ENCODE measurements at places on chromosomes 16 and 17. TPM values are rescaled to one million over a fixed set of nuclear protein-coding genes. Genes with fewer than 3 reads are reported as not detected.

- peaks cover 52% of the 10 kb centered on the region for H3K36me3 ChIP-seq
- no peak overlapping the region for H3K27ac ChIP-seq
- H3K4me3 ChIP-seq = no peak overlapping the region
- DNase-seq = no peak
Measured at GRCh38 chr17:82786427-82786826, 34.6 kb downstream of the TBCD start.

GRCh38 chr16:89410794-89411309 is 79.5 kb downstream of the ANKRD11 start:
- H3K27ac ChIP-seq = peak overlapping the region; percentile 60
- H3K4me3 ChIP-seq = no peak overlapping the region
- DNase-seq = peak; percentile 89
- peaks cover 82% of the 10 kb centered on the region for H3K4me1 ChIP-seq

- H3K36me3 ChIP-seq = no peaks in the 10 kb centered on the region
- peaks cover 18% of the 10 kb centered on the region for H3K4me1 ChIP-seq
- no peaks in the 10 kb centered on the region for H3K27me3 ChIP-seq
- peak overlapping the region; percentile 98 for H3K27ac ChIP-seq
- no peak for DNase-seq
Measured at GRCh38 chr17:49191409-49191916, 18.9 kb downstream of the GNGT2 start.

GRCh38 chr17:7887038-7887481 is 1.5 kb upstream of the CHD3 start:
- H3K27me3 ChIP-seq = no peaks in the 10 kb centered on the region
- H3K36me3 ChIP-seq = peaks cover 29% of the 10 kb centered on the region
- DNase-seq = no peak
- H3K27ac ChIP-seq = peak overlapping the region; percentile 97

GRCh38 chr16:85940214-85940613 is 41.3 kb downstream of the IRF8 start:
- peak; percentile 64 for DNase-seq
- H3K4me3 ChIP-seq = no peak overlapping the region
- no peaks in the 10 kb centered on the region for H3K27me3 ChIP-seq
- no peaks in the 10 kb centered on the region for H3K36me3 ChIP-seq
- no peak overlapping the region for H3K27ac ChIP-seq

DNA sequence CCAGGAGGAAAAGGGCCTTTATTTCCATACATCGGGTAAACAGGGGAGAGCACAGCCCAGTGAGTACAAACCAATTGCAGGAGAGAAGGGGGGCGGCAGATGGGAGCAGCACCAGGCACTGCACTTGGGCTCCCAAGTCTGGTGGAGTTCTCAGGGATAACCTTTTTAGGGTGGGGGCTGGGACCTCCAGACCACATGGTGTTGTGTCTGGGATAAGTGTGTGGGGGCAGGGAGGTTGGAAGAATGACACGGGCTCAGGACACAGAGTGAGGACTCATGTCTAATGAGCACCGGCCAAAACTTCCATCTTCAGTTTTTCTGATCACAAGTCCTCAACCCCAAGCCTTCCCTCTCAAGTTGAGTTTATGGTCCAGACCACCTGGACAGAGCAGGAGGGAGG is 30.6 kb downstream of the PIPOX start:
- H3K4me3 ChIP-seq = no peak overlapping the region
- DNase-seq = no peak
- H3K27me3 ChIP-seq = no peaks in the 10 kb centered on the region
- H3K4me1 ChIP-seq = no peaks in the 10 kb centered on the region
- H3K36me3 ChIP-seq = peaks cover 43% of the 10 kb centered on the region

GRCh38 chr16:86565181-86565631 is 1.4 kb upstream of the FOXC2 start:
- no peak overlapping the region for H3K4me3 ChIP-seq
- H3K27me3 ChIP-seq = peaks cover 63% of the 10 kb centered on the region
- no peaks in the 10 kb centered on the region for H3K36me3 ChIP-seq
- peaks cover 22% of the 10 kb centered on the region for H3K4me1 ChIP-seq

- H3K27ac ChIP-seq = peak overlapping the region; percentile 99
- H3K4me1 ChIP-seq = peaks cover 28% of the 10 kb centered on the region
- no peak overlapping the region for H3K4me3 ChIP-seq
- no peaks in the 10 kb centered on the region for H3K27me3 ChIP-seq
Measured at GRCh38 chr16:11251525-11252481, 4.2 kb downstream of the SOCS1 start.

The ULK2 gene
- total RNA-seq = 22.7 TPM

DNA sequence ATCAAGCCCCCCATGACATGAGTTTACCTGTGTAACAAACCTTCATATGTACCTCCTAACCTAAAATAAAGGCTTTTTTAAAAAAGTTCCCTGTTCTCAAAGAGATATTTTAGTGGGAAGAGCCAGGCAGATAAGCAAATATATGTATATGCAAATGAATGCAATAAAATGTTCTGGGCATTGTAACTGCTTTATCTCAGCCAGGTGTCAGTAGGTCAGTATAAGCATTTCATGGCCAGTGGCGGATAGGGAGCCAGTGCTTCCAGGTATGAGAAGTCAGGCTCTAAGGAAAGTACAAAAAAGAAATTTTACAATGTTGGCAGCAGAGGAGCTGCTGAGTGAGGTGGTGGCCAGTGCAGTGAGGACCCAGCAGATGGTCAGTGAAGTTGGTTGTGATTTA is 53.9 kb downstream of the TNRC6C start:
- H3K27me3 ChIP-seq = no peaks in the 10 kb centered on the region
- H3K27ac ChIP-seq = no peak overlapping the region
- H3K4me1 ChIP-seq = no peaks in the 10 kb centered on the region
- H3K4me3 ChIP-seq = no peak overlapping the region
- DNase-seq = no peak
- no peaks in the 10 kb centered on the region for H3K36me3 ChIP-seq

GRCh38 chr16:6104428-6104827 is 1006.8 kb upstream of the EEF2KMT start:
- no peak overlapping the region for H3K4me3 ChIP-seq
- H3K36me3 ChIP-seq = no peaks in the 10 kb centered on the region
- no peaks in the 10 kb centered on the region for H3K27me3 ChIP-seq
- no peak overlapping the region for H3K27ac ChIP-seq
- DNase-seq = no peak
- no peaks in the 10 kb centered on the region for H3K4me1 ChIP-seq

DNA sequence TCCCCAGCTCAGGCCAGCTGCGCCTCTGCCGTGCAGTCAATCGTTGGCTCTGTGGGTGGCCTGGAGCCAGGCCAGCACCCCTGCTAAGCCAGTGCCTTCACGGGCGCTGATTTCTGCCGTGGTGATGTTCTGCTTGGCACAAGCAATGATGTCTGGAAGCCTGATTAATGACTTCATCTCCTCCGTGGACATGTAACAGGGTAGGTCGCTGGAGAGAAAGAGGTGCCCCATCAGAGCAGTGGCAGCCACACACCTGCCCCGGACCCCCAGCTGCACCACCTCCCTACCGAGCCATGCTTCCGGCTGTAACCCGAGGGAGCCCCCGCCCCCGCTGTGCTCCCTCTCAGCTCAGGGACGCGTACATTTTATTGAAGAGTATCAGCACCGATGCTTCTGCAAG is 1.9 kb downstream of the ARL16 start:
- H3K27ac ChIP-seq = no peak overlapping the region
- no peak for DNase-seq
- no peak overlapping the region for H3K4me3 ChIP-seq
- peaks cover 7% of the 10 kb centered on the region for H3K36me3 ChIP-seq
- peaks cover 34% of the 10 kb centered on the region for H3K4me1 ChIP-seq

- no peaks in the 10 kb centered on the region for H3K36me3 ChIP-seq
- peaks cover 15% of the 10 kb centered on the region for H3K4me1 ChIP-seq
- H3K4me3 ChIP-seq = no peak overlapping the region
- H3K27ac ChIP-seq = no peak overlapping the region
- peaks cover 11% of the 10 kb centered on the region for H3K27me3 ChIP-seq
Measured at GRCh38 chr17:36001862-36002603, 680 bp upstream of the CCL15 start.

The MARVELD3 gene
- 1.3 TPM for total RNA-seq

GRCh38 chr17:49515196-49515770 is 20.2 kb downstream of the NGFR start:
- peaks cover 34% of the 10 kb centered on the region for H3K4me1 ChIP-seq
- H3K27me3 ChIP-seq = no peaks in the 10 kb centered on the region

The CRYBA1 gene
- total RNA-seq = not detected

The SCGB1C2 gene
- not detected for total RNA-seq

GRCh38 chr16:17409894-17410293 is 60.9 kb downstream of the XYLT1 start:
- H3K36me3 ChIP-seq = no peaks in the 10 kb centered on the region
- DNase-seq = no peak
- H3K4me1 ChIP-seq = peaks cover 18% of the 10 kb centered on the region
- no peak overlapping the region for H3K4me3 ChIP-seq
- no peaks in the 10 kb centered on the region for H3K27me3 ChIP-seq
- H3K27ac ChIP-seq = peak overlapping the region; percentile 31

DNA sequence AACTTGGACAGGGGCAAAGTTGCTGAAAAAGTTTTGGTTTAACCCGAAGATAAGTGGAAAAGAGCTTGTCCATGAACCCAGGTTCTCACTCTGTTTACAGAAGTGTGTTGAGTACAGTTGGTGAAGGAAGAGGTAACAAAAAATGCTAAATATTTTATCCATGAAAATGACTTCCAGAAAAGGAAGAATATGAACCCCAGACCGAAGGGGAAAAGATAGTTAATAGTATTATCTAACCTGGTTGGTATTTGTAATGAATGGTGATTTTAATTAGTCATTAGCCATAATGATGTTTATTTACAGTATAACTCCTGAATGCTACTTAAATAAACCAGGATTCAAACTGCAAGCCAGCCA is 574 bp upstream of the TMEM106A start:
- no peak for DNase-seq
- peak overlapping the region; percentile 58 for H3K4me3 ChIP-seq
- peaks cover 28% of the 10 kb centered on the region for H3K4me1 ChIP-seq

GRCh38 chr17:20284570-20285295 is 182.6 kb downstream of the LGALS9B start:
- DNase-seq = no peak
- no peaks in the 10 kb centered on the region for H3K36me3 ChIP-seq
- H3K4me3 ChIP-seq = no peak overlapping the region
- H3K27ac ChIP-seq = no peak overlapping the region
- H3K4me1 ChIP-seq = peaks cover 3% of the 10 kb centered on the region

The CDK12 gene
- 52.5 TPM for total RNA-seq

- H3K4me3 ChIP-seq = no peak overlapping the region
- DNase-seq = peak; percentile 37
- peak overlapping the region; percentile 54 for H3K27ac ChIP-seq
- H3K36me3 ChIP-seq = no peaks in the 10 kb centered on the region
- H3K4me1 ChIP-seq = peaks cover 23% of the 10 kb centered on the region
Measured at GRCh38 chr16:4214215-4214621, 27.7 kb downstream of the SRL start.

DNA sequence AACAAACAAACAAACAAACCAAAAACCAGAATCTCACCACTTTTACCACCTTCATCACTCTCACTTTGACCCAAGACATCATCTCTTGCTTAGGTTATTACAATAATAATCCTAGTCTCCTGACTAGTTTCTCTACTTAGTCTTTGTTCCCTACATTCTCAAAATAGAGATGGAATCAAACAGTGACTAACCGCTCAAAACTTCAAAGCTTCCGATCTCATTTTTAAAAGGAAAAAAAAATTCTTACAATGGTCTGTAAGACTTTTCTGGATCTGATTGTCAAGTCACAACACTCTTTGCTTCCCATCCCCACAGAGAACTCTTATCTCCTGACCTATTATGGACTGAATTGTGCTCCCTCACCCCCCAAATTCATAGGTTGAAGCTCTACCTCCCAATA is 60.9 kb downstream of the SPAG9 start:
- no peak for DNase-seq
- no peak overlapping the region for H3K4me3 ChIP-seq
- H3K36me3 ChIP-seq = no peaks in the 10 kb centered on the region
- no peak overlapping the region for H3K27ac ChIP-seq

- H3K4me3 ChIP-seq = no peak overlapping the region
- H3K4me1 ChIP-seq = no peaks in the 10 kb centered on the region
- no peaks in the 10 kb centered on the region for H3K36me3 ChIP-seq
- H3K27me3 ChIP-seq = no peaks in the 10 kb centered on the region
- no peak overlapping the region for H3K27ac ChIP-seq
Measured at GRCh38 chr17:72677108-72677507, 415.4 kb downstream of the SLC39A11 start.

The HID1 gene
- total RNA-seq = 218 TPM

DNA sequence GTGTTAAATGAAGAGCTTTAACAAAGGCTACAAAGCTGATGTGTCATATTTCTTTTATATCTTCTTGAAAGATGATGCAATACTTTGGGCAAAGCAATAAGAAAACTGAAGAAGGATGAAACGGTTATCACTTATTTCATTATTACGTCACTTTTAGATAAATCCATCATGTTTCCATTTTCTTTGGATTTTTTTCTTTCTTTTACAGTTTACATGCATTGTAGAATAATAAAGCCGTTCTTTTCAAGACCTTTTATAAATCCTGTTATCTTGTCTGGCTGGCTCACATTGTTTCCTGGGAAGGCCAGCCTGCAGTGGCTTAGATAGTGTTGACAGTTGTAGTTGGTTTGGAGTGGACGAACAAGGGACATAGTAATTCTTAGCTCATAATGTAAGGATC is 28.9 kb downstream of the TANC2 start:
- H3K36me3 ChIP-seq = no peaks in the 10 kb centered on the region
- no peak overlapping the region for H3K4me3 ChIP-seq
- no peak for DNase-seq
- H3K27ac ChIP-seq = no peak overlapping the region
- no peaks in the 10 kb centered on the region for H3K4me1 ChIP-seq
- H3K27me3 ChIP-seq = no peaks in the 10 kb centered on the region

The TEX14 gene
- total RNA-seq = not detected

GRCh38 chr17:28693869-28694268 is 17.8 kb downstream of the PROCA1 start:
- no peak overlapping the region for H3K27ac ChIP-seq
- H3K4me1 ChIP-seq = peaks cover 14% of the 10 kb centered on the region
- H3K27me3 ChIP-seq = no peaks in the 10 kb centered on the region

DNA sequence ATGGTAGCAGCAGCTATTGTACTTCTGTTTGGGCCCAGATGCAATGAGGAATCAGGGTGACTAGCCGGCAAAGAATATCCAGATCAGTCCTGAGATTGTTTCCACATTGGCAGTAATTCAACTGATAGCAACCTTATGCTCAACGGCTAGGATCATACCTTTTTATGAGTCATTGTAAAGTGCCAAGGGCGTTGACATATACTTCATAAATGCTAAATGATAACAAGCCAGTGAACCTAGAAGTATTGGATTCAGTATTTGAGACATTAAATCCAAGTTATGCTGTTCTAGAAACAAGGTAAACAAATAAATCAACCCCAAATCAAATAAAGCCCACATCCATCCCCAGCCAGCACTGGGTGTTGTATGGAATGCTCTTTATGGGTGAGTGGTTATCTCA is 207.1 kb upstream of the ZFHX3 start:
- no peaks in the 10 kb centered on the region for H3K27me3 ChIP-seq
- H3K27ac ChIP-seq = no peak overlapping the region
- no peak for DNase-seq
- H3K36me3 ChIP-seq = no peaks in the 10 kb centered on the region
- H3K4me3 ChIP-seq = no peak overlapping the region
